Left kidney (tissue), 8 donors: ENCODE measurements at places on chromosomes 6 and 20. TPM values are rescaled to one million over a fixed set of nuclear protein-coding genes. Genes with fewer than 3 reads are reported as not detected.

CMTR1 gene
- 53.8 TPM for polyA plus RNA-seq

DNA sequence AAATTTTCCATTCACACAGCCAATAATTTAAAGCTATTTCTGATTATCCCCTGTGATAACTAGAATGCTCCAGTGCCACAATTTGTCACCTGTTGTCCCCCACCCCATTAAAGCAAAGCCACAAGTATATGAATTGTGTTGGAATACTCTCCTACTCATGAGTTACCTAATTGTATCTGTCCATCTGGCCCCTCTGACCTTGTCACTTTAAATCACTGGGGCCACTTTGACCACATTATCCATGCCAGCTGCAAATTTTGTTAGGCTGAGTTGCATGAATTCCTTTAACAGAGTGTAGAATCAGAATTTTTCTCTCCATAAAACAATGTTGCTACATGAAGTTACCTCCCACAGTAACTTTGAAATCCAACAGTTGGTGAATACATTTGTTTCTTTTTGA, 204.6 kb downstream of the MEI4 start:
- DNase-seq: no peak

DNA sequence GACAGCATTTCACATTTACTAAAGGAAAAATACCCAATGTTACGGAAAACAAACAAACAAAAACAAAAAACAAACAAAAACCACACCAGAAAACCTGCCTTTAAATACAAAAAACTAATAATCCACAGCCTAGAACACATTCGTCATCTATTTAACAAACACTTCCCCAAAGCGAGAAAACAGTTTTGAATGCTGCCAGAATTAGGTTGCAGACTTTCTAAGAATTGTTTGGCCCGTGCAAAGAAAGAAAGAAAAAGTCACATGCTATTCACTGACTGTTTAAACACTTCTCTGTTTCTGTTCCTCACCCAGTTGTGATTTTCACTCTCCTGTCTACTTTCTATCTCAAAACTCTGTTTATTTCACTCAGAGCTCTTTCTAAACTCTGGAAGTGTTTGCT, 52.5 kb downstream of the BCAS1 start:
- DNase-seq: no peak

GRCh38 chr6:157293780-157294179, 29.5 kb downstream of the TMEM242 start:
- no peak for DNase-seq

ZNF311 gene
- polyA plus RNA-seq: 7.9 TPM

TRDN gene
- polyA plus RNA-seq: 2.8 TPM

DNA sequence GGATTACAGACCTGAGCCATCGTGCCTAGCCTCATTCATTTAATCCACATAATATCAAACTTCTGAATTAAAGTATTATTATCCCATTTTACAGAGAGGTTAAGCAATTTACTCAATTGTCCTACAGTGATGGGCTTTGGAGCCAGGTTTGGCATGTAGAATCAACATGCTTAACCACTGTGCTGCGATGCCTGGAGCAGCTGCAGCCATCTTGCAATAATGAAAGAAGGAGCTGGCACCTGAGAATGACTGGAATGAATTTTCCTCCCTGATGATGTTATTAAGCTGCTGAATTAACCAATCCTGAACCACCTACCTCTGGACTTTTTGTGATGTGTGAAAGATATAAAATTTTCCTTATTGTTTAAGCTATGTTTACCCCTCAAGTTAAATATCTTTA, 13.1 kb upstream of the CCND3 start:
- DNase-seq: no peak

ATRN gene
- 59.3 TPM for polyA plus RNA-seq

GRCh38 chr20:38345643-38346042, 639 bp upstream of the LBP start:
- DNase-seq: no peak

ENTPD6 gene
- polyA plus RNA-seq: 46.7 TPM

DNA sequence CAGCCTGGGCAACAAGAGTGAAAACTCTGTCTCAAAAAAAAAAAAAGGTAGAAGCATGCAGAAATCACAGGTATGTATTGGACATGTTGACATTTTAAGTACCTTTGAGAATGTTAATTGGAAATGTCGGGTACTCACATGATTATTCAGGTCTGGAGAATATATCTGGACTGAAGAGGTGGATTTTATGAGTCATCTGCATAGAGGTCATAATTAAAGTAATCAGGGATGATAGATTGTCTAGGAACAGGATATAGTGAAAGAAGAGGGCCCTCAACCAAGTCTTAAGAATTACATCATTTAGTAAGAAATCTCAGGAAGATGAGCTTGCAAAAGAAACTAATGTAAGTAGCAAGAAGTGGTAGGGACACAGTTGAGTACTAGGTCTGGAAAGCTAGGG, 212.5 kb downstream of the UTRN start:
- DNase-seq: no peak
